ENCODE measurements at places on chromosomes 13 and 19.

DNA sequence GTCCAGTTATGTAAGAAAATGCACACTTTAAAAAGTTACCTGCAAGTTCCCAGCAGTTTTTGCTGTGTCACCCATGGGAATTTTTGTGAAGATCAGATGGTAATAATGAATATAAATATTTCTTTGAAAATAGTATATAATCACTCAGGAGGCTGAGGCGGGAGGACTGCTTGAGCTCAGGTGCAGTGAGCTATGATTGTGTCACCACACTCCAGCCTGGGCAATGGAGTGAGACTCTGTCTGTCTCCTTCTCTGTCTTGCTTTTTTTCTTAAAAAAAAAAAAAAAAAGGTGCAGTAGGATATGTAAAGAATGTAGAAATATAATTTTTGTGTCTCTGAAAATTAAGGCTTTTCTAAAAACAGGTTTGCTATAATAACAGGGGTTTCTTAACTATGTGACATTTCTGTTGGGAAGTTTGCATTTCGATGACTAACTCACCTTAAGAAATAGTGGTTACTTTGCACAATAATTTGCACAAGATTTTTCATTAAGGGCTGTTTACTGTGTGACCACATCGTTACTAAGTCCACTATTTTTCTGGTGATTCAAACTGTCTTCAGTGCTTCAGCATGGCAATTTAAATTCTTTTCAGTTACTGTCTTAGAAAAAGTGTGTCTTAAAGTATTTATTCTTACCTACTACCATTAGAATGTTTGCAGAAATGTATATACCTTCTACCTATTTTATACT is 37.3 kb downstream of the DNAJC3 start:
- DNase-seq, result no peak

DNA sequence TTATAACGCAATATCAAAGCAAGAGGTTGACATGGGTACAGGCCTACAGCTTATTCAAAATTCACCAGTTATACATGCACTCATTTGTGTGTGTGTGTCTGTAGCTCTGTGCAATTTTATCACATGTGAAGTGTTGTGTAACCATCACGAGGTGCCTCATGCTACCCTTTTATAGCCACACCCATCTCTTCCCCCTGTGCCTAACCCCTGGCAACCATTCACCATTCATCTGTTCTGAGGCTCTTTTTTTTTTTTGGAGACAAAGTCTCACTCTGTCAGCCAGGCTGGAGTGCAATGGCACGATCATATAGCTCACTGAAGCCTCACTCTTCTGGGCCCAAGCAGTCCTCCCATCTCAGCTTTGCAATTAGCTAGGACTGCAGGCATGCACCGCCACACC is 78.4 kb downstream of the DPF1 start:
- DNase-seq, result no peak

DNA sequence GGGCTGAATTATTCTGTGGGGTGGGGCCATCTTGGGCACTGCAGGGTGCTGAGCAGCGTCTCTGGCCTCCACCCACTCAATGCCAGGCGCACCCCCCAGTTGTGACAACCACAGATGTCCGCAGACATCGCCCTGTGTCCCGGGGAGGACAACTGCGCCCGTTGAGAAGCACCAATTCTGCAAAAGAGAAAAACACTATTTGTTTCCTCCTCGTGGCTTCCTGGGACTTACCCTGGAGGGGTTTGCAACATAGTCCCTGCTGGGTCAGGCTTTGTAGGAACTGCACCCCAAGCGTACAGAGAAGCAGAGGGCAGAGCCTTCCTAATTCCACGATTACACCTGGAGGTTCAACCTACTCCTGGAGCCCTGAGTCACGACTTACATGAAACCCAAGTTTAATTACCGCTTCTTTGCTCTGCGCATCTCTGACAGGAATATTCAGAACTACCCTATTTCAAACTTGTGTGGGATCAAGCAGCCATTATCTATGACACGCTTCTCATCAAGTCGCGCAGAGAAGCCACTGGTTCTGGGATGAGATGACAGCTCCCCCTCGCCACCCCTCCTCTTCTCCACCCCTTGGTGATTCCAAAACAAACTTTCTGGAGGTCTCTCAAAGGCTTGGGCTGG is 11.1 kb upstream of the SLC39A3 start:
- no peak for DNase-seq

DNA sequence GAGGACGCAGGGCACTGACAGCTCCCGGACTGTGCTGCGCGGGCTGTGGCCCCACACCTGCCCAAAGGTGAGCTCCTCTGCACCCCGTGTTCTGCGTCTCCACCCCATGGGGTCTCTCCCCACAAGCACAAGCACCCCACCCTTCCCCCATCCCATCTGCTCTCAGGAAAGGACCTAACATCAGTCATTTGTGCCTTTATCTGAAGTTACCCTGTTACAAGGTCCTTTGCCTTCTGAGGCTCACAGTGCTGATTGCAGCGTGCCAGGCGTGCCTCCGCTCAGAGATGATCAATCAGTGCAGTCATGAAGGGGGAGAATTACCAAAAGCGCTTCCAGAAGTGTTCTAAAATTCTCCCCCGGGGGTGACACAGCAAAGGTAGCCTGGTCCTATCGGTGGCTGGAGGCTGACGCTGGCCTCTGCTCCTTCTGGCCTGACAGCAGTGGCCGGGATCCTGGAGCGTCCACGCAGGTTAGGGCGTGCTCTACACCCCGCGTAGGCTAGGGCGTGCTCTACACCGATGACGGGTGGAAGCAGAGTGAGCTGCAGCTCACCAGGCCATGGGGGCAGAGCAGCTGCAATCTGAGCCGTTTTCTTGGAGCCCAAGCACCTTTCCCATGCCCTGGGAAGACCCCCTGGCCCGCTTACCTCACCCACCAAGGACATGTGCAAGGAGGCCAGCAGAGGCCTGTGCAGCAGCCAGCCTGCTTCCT is 84.7 kb upstream of the TM9SF2 start:
- no peak for DNase-seq

GRCh38 chr19:14004619-14005348 is 1.3 kb downstream of the RFX1 start:
- no peak for DNase-seq

GRCh38 chr13:67120872-67121531 is 109.1 kb downstream of the PCDH9 start:
- DNase-seq, result no peak

GRCh38 chr19:49432141-49433073 is 7.2 kb downstream of the GFY start:
- DNase-seq, result no peak

DNA sequence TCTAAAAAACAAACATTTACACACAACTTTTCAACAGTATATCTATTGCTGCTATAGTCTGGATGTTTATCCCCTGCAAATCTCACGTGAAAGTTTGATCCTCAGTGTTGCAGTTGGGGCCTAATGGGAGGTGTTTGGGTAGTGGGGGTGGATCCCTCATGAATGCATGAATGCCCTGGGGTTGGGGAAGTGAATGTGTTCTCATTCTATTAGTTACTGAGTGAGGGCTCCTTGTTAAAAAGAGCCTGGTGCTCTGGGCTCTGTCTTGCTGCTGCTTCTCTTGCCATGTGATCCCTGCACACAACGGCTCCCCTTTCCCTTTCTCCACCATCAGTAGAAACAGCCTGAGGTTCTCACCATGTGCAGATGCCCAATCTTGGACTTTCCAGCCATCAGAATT is 242.7 kb upstream of the HTR2A start:
- no peak for DNase-seq

- no peak for DNase-seq
These were observed 35.1 kb downstream of the MYCBP2 start for GRCh38 chr13:77291774-77292173.

- no peak for DNase-seq
These were observed 8.8 kb downstream of the DDX39A start for GRCh38 chr19:14410091-14411051.

Data from Jurkat, Clone E6-1 (cell line).